ENCODE measurements at places on chromosomes 3 and 15.

- no peak for DNase-seq
These were observed 214.0 kb upstream of the BHLHE40 start for GRCh38 chr3:4765212-4765611.

DNA sequence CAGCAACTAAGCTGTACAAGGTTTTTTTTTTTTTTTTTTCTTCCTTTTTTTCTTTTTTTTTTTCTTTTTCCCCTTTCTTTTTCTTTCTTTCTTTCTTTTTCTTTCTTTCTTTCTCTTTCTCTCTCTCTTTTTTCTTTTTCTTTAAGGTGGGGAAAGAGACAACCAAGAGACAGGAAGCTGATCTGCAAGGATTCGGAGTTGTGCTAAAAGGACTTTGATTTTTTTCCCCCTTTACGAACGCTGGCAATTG lies 148 bp downstream of the RBMS3 start:
- DNase-seq, result no peak

- DNase-seq, result no peak
These were observed 351.8 kb downstream of the ZIC1 start for GRCh38 chr3:147760941-147761340.

DNA sequence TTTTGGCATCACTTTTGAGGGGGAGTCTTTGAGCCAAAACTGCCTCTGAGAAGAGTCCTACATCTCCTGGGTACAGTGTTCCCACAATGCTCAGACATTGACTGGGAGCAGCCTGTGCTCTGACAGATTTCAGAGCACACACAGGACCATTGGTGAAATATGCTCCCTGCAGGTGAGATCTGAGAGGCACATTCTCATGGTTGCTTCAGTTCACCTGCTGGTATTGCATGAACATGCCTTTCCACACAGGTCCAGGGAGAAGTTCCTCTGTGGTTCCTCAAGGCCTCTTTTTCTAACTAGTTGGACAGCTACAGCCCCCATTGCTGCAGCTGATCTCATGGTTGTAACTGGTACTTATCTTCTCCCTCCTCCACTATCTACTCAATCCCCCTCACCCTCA lies 37.0 kb downstream of the FOXL2 start:
- no peak for DNase-seq

GRCh38 chr3:45832699-45833098 lies 9.2 kb downstream of the LZTFL1 start:
- no peak for DNase-seq

DNA sequence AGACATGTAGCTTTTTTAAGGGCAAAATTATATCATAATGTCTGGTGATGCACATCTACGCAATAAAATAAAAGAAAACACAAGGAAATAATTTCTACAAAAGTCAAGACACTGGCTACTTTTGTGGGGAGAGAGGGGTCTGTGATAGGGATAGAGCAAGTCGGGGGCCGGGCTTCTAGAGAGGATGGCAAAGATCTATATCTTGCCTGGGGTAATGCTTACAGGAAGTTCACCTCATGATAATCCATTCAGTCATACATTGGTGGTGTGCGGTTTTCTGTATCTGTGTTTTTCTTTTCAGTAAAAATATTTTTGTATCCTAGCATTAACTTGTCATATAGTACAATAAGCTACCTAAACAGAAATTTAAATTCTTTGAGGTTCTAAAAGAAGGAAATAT lies 178.8 kb downstream of the ARRDC4 start:
- DNase-seq, result no peak

- DNase-seq, result no peak
These were observed 312.7 kb downstream of the ULK4 start for GRCh38 chr3:41649129-41649739.

DNA sequence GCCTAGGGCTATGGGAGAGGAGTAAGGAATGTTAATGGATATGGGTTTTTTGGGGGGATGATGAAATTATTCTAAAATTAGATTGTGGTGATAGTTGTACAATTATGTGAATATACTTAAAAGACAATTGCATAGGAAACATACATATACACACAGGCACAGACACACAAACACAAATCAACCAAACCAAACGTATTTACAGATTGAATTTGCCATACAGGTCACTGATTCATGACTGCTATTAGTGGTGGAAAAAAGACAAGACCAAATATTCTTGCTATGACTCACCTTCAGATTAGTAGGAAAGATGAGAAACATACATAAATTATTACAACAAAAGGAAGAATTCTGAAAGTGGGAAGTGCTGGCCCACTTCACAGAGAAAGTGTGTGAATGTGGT lies 85.3 kb downstream of the C3orf38 start:
- no peak for DNase-seq

All from activated CD8-positive, alpha-beta memory T cell treated with anti-CD3 and anti-CD28 coated beads for 1 hour (primary cell).